Left colon (tissue), 2 donors: ENCODE measurements at places on chromosomes 2 and 18.

DNA sequence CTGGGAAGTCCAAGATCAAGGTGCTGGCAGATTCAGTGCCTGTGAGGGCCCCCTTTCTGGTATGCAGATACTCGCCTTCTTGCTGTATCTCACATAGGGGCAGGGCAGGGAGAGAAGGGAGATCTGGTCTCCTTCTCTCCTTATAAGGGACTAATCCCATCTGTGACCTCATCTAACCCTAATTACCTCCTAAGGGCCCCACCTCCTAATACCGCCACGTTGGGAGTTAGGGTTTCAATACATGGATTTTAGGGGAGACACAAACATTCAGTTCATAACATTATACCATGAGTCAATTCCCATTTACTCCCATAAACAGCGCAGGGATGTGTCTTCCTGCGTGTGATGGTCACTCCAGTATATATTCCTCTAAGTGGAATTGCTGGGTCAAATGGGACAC lies 73.8 kb upstream of the TXNDC2 start:
- no peak for DNase-seq

GRCh38 chr2:33274524-33274923 lies 201.9 kb upstream of the RASGRP3 start:
- DNase-seq: no peak

DNA sequence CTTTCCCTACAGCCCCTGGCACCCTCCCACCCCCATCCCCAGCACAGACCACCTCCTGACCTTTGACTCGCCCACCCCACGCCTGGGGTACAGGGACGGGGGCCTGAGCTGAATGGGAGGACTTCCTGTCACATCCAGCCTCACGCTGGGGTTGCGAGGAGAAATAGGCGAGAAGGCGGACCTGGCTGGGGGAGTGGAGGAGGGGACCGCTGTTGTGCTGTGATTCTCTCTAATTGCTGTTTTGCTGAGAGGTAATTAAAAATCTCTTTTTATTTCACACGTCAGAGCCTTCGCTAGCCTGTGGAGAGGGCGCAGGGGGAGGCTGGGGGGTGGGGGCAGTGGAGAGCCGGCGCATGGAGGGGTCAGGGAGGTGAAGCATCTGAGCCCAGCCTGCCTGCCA lies 9.7 kb upstream of the ECEL1 start:
- DNase-seq: no peak

DNA sequence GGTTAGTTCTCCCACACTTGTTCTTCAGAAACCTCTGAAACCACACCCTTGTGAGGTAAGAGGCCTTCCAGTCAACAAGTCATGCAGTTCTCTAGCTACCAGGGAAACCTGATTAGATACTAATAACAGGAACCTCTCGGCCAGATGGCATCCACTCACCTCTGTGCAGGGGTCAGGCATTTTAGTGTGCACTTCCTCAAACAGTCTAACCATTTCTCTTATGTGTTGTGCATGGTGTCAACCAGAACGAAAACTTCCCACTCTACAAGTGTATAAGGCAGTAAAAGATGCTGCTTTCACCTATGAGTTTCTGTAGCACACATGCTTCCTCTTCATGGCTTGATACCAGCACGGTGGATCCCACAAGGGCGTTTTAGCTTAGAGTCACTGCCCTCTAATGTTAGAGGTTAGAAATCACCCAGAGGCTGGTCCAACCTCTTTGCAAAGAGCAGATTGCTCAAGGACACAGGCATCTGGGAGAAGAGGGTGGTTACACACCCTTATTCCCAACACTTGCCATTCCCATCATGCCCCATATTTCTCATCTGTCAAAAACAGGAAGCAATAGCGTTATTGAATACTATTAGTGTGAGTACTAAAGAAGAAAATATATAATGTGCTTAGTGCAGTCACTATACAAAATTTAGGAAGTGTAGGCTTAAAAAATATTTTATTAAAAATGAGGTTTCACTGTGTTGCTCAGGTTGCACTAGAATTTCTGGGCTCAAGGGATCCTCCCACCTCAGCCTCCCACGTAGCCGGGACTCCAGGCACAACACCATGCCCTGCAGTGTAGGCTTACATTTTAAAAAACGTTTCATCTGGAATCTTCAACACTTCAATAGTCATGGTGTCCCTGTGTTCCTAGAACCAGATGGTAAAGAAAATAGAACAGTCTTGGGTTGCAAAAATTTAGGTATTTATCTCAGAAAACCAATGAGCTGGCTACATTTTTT lies 34.5 kb upstream of the RAB31 start:
- peak; percentile 26 for DNase-seq

- DNase-seq: no peak
These were observed 11.3 kb downstream of the HDLBP start for GRCh38 chr2:241304039-241304670.

GRCh38 chr2:143157418-143157817 lies 28.2 kb downstream of the ARHGAP15 start:
- no peak for DNase-seq

DNA sequence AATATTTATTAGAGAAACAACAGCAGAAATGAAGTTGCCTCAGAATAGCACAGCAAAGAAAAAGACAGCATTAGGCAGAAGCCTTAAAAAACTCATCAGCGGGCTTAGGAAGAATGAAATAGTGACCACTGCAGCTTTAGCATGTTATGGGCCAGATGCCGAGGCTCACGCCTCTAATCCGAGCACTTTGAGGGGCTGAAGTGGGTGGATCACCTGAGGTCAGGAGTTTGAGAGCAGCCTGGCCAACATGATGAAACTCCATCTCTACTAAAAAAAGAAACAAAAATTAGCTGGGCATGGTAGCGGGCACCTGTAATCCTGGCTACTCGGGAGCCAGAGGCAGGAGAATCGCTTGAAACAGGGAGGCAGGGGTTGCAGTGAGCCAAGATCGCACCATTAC lies 32.4 kb downstream of the AP1S3 start:
- DNase-seq: no peak

DNA sequence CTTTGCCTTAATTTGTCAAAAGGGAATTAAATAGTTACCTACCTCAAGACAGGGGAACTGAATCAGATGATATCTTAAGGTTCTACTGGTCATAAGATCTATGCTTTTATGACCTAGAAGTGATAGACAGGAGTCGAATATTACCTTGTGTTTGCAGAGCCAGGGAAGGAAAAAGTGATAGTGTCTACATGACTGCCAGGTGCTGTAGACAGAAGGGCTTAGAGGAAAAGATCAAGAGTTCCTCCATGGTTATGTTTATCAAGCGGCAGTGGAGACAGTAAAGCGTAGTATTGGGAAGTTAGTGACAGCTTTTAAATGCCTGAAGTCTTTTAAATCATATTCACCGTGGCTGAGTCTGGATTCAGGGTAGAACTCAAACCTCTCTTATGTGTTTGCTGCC lies 11.9 kb downstream of the CRIM1 start:
- no peak for DNase-seq

- no peak for DNase-seq
These were observed 265.4 kb downstream of the SS18 start for GRCh38 chr18:25825056-25825455.

DNA sequence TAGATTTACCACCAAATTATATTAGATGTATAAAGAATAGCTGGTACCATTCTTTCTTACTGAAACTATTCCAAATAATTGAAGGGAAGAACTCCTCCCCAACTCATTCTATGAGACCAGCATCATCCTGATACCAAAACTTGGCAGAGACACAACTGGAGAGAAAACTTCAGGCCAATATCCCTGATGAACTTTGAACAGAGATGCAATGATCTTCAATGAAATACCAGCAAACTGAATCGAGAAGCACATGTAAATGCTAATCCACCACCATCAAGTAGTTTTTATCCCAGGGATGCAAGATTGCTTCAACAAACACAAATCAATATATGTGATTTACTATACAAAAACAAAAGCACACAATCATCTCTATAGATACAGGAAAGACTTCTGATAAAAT lies 329.8 kb downstream of the RDH14 start:
- DNase-seq: no peak

GRCh38 chr2:20576598-20577115 lies 74.2 kb downstream of the HS1BP3 start:
- no peak for DNase-seq

GRCh38 chr2:218981881-218982585 lies 3.0 kb downstream of the FEV start:
- no peak for DNase-seq

GRCh38 chr18:50662775-50663383 lies 103.0 kb downstream of the MAPK4 start:
- DNase-seq: no peak

- DNase-seq: no peak
These were observed 55.6 kb downstream of the ANKRD44 start for GRCh38 chr2:197254776-197255530.

GRCh38 chr18:58805467-58806187 lies 59.0 kb upstream of the ZNF532 start:
- no peak for DNase-seq

GRCh38 chr2:222108497-222108896 lies 190.3 kb downstream of the PAX3 start:
- DNase-seq: no peak
